ENCODE measurements at places on chromosomes 12 and 14. TPM values are rescaled to one million over a fixed set of nuclear protein-coding genes. Genes with fewer than 3 reads are reported as not detected.
A peak's percentile ranks its signal among the peaks of the same experiment; 100 is the strongest.

DNA sequence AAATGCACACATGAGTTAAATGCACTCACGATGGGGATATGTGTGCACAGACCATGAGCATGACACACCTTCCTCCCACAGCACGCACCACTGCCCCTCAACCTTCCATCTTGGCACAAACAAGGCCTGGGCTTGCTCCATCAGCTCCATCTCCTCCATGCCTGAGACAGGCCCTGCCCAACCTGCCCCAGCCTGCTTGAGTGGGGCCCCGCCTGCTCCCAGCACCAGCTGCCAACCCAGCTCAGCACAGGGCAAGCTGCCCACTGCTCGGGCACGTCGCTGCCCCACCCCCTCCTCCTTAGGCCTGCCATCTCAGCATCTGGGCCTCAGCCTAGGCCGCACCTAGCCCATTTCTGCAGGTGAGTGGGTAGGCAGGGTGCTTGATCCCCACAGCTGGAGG is 27.6 kb upstream of the KRT78 start:
- DNase-seq: peak; percentile 93

DNA sequence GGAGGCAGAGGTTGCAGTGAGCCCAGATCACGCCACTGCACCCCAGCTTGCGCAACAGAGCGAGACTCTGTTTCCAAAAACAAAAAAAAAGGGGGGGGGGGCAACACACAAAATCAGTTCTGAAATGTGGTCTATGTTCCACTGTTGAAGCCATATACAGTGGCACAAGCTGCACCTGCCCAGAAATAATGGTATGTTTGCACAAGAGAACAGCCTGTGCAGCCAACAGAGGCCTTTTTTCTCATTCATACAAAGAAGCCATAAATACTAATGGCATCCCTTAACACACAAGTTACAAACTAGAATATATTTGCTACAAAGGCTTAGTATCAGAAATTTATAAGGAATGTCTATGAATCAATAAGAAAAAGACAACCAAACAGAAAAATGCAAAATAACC is 37.1 kb downstream of the ITPR2 start:
- DNase-seq: no peak

Gene LGMN
- total RNA-seq: 20.0 TPM

GRCh38 chr12:1217191-1217949 is 226.3 kb downstream of the ERC1 start:
- peak; percentile 79 for DNase-seq

Gene CMA1
- total RNA-seq: not detected

- DNase-seq: no peak
Measured at GRCh38 chr14:25484235-25484634, 434.3 kb upstream of the STXBP6 start.

- no peak for DNase-seq
Measured at GRCh38 chr12:26940516-26941214, 2.4 kb downstream of the FGFR1OP2 start.

Gene DNAJC22
- total RNA-seq: 0.25 TPM

Gene ENDOU
- total RNA-seq: not detected

Gene HPD
- not detected for total RNA-seq

- peak; percentile 75 for DNase-seq
Measured at GRCh38 chr14:53953002-53953827, 3.4 kb downstream of the BMP4 start.

DNA sequence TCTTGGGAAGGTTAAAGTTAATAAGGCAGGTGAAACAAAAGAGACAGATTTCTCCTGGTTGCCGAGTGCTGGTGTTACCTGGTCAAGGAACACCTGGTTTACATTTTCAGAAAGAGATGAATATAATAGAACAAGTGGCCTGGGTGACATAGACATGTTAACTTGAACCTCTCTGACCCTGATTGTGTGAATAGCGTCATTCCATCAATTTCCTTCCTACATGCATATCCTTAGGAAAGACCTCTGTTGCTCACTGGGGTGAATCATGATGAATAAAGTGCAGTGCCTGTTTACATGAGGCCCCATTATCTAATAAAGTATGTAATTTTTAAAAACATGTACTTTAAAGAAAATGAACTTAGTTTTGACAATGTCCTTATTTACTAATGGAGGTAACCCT is 1822.9 kb upstream of the FLRT2 start:
- DNase-seq: no peak

DNA sequence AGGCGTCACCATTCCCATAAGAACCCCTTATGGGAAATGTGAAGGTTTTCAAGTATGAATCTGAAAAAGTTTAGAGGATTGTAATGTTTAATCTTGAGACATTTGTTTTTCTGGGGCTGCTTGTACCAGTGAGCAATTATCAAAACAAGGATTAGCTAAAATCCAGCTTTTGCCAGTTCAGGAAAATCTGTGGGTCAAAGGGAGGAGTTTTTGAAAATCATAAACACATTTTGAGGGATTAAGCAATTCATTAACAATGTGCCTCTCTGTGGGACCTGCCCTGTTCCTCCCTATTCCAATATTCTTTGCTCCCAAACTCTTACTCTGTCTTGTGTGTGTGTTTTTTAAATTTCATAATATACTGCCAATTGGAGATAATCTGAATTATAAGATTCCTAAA is 11.7 kb upstream of the DAAM1 start:
- no peak for DNase-seq

DNA sequence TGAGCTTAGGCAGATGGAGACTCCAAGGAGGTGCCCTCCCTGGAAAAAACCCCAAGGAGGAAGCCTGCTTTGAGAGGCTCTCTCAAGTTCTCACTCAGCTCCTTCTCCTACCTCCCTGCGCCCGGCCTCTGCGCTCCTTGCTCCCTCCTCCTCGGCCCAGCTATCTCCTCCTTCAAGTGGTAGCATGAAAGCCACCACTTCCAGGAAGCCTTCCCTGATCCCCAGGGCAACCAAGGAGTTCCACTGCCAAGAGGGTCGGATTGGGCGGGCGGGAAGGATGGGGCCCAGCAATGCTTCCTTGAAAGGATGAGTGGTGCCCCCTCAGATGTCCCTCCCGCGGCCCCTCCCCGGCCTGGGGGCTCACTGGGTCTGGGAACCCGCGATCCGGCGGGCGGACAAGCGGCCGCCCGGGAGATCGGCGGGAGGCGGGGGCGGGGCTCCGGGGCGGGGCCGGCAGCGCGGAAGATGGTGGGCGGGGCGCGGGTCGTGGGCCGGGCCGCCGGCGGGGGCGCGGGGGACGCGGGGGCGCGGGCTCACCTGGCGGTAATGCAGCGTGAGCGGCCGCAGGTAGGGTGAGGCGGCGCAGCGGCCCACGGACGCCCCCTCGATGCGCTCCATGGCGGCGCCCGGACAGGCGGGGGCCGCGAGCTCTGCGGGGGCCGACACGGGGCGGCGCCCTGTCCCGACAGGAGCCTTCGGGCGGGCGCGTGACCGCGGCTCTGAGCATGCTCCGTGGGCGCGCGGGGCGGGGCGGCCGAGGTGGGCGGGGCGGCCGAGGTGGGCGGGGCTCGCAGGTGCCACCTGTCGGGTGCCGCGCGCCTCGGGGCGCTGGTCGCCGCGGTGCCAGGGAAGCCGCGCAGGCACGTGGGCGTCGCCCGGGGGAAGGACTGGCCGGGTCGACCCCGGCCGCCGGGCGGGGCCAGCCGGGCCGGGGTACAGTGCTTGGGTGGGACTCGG is at the start of gene NUDT14:
Gene NUDT14 (minus strand): TSS at position 721 of the 957 bp plus-strand sequence. CDS start 103 bp downstream, at position 618.
- peak; percentile 72 for DNase-seq

DNA sequence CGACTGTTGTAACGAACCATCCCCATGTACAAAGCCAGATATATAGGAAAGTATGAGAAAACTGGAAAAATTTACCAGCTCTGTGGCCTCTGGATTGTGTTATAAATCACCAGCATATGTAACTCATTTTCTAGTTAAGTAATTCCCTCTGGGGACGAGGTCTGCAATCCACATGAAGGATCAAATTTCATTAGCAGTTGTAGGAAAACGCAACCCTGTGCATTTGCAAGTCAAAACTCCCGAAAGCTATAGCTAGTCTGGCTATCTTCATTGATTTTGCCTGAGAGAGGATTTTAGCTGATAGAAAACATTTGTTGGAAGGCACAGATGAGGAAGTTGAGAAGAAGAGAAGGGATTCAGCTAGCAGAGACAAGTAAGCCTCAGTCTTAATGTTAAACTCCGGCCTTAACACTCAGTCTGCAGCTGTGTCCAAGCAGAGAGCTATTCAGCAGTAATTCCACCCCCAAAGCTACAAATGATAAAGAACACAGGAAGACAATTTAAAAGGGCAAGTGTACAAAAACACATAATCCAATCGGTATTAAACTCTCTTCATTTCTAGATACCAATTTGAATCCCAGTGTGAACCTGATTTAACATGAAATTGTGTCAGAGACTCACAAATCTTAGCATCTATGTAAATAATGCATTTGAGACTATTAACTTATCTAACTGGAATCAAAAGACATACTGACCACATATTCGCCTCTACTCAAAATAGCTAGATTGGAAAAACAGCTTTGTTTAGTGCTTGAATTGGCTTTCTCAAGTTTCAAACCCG is 54.2 kb upstream of the CERS5 start:
- DNase-seq: peak; percentile 80

- no peak for DNase-seq
Measured at GRCh38 chr14:31479027-31479426, 8.8 kb downstream of the GPR33 start.

Gene GPRC5A
- total RNA-seq: 42.1 TPM

DNA sequence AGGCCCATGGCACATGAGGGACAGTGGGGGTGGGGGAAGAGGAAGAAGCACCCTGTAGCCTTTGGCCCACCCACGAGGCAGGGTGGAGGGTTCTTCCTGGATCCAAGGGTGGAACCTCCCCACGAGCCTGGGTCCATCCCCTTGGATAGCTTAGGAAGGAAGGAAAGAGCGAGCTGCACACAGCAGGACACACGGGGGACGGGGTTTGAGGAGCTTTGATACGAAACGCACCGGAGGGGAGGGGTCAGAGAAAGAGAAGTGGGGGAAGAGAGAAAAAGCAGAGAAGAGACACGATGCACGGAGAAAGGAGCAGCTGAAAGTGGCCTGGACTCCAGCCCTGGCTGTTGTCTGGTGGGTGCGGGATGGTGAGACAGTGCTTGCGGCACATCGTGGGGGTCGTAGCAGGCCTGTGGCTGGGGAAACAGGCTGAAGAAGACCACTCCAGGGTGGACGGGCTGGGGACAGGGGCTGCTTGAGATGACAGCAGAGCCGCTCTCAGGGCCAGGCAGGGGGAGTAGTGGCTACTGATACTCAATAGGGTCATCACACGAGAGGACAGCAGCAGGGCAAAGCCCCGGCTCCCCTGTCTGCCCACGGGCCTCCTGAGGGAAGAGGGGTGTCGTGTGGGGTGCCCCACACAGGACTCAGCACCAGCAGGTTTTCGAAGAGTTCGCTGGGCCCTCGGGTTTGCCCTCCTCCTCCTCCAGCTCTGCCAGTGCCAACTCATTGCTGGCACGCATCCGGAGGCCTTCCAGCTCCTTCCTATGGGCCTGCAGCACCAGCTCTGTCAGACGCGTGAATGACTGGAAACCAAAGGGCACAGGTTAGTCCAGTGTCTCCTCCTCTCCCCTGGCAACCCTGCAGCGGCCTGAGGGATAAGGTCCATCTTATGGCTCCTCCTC is 5.4 kb upstream of the GPX2 start:
- no peak for DNase-seq

DNA sequence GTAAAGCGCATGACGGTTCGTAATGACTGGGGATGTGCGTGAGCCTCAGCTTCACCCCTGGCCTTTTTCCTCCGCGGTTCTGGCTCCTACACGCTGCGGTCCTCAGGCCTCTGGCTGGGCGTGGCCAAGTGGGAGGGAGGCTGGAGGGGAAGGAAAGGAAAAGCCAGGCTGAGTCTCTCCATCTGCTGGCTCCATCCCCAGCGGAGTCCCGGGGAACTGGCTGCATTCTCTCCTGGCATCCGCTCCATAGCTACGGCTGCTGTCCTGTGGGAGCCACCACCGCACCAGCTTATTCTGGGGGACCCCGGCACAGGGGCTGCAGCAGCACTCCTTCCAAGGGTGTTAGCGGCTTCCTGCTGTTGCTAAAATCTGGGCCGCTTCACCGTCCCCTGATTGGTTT is 68.2 kb upstream of the SLC24A4 start:
- DNase-seq: no peak

- DNase-seq: no peak
Measured at GRCh38 chr14:96164861-96165490, 39.7 kb upstream of the BDKRB2 start.

Gene SELPLG
- 1.2 TPM for total RNA-seq

Gene SIX6
- total RNA-seq: not detected

DNA sequence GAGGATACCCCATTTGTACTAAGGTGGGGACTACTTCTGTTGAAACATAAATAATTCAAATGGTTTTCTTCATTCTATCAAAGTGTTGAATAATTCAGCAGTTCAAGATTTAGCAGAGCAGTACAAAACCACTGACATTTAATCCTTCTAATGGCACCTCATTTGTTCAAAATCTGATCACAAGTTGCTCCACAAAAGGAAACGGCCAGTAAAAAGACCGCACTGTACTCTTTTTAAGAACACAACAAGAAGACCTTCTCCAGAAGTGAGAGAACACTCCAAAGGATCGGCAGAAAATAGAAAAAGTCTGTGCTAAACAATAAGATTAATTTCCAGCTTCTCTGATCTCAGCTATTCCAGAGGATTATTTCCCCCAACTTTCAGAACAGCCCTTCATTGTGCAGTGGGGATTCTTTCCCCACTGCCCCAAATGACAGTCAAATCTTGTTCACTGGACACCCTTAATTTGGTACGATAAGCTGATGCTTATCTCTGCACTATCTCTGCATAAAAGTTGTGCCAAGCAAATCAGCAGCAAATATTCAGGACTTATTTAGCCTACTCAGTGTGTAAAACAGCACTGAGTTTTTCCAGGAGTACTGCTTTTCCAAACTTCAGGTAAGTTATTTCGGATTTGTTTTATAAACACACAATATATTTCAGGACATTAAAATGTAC is 5.2 kb downstream of the MPHOSPH9 start:
- no peak for DNase-seq

- no peak for DNase-seq
Measured at GRCh38 chr12:22731236-22731635, 106.3 kb downstream of the ETNK1 start.

DNA sequence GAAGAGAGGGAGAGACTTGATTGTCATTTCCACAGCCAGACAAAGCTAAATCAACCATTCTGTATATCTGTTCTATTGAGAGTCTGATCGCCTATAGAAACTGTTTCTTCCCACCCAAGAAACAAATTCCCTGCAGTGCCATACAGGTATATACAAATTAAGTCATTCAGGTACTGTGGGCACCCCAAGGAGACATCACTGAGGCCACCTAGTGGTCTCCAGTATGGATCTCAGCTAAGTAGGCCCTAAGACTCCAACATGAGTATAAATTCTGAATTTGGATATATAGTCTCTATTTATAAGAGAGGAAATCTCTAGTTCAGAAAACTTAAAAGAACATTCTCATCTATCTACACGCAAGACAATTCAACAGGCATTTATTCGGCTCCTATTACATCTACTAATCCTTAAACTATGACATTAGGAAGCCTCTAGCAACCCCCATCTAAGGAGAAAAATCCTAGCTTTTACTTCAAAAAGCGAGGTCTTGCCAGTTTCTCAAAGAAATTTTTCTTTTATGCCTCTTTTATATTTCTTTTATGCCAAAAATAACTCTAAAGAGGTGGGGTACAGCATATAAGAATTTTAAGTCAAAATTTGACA is 62.6 kb downstream of the DCAF5 start:
- peak; percentile 65 for DNase-seq
